Epithelial cell of umbilical artery (primary cell): ENCODE measurements at places on chromosomes 3 and 15. TPM values are rescaled to one million over a fixed set of nuclear protein-coding genes. Genes with fewer than 3 reads are reported as not detected.

Gene TMEM266
- total RNA-seq, result under 0.01 TPM in 1 of 2 replicates, not detected in the other

Gene CA12
- 0.65 and 3.0 TPM in 2 replicates for total RNA-seq

Gene DAZL
- total RNA-seq, result not detected in 2 replicates

Gene GOLGA8G
- total RNA-seq, result not detected in 2 replicates

Gene CRYGS
- 0.65 and 1.5 TPM in 2 replicates for total RNA-seq

Gene SYNPR
- total RNA-seq, result not detected in 2 replicates

Gene ACKR4
- total RNA-seq, result 0.32 and 3.6 TPM in 2 replicates

Gene MAP6D1
- 1.3 and 3.0 TPM in 2 replicates for total RNA-seq

Gene ELL3
- total RNA-seq, result 1.1 and 4.5 TPM in 2 replicates

Gene IGSF11
- not detected in 2 replicates for total RNA-seq

Gene IL20RB
- total RNA-seq, result 0.65 and 1.1 TPM in 2 replicates

Gene ACTR8
- 25.3 and 28.9 TPM in 2 replicates for total RNA-seq

Gene RLBP1
- not detected in 2 replicates for total RNA-seq

Gene NAALADL2
- total RNA-seq, result 1.5 and 3.2 TPM in 2 replicates

Gene MORC1
- not detected in 2 replicates for total RNA-seq

Gene SLC4A7
- 85.9 and 131 TPM in 2 replicates for total RNA-seq

Gene TOP2B
- total RNA-seq, result 96.5 and 101 TPM in 2 replicates

Gene MUC20
- total RNA-seq, result not detected in 2 replicates

Gene SCN11A
- total RNA-seq, result under 0.01 TPM in 1 of 2 replicates, not detected in the other

Gene SLC2A2
- not detected in 2 replicates for total RNA-seq

Gene GOLGA8T
- total RNA-seq, result under 0.01 and 0.15 TPM in 2 replicates

Gene CYFIP1
- total RNA-seq, result 55.0 and 84.1 TPM in 2 replicates

Gene TMCO5A
- total RNA-seq, result not detected in 2 replicates

Gene TICRR
- total RNA-seq, result 2.6 and 5.9 TPM in 2 replicates

Gene MAGI1
- 31.0 and 32.2 TPM in 2 replicates for total RNA-seq

Gene ITIH4
- 0.76 TPM in 1 of 2 replicates, not detected in the other for total RNA-seq
